ENCODE measurements at places on chromosomes 6 and 20. TPM values are rescaled to one million over a fixed set of nuclear protein-coding genes. Genes with fewer than 3 reads are reported as not detected.
A peak's percentile ranks its signal among the peaks of the same experiment; 100 is the strongest.

The SLC16A10 gene
- total RNA-seq: 5.3 TPM

The SRMS gene
- not detected for total RNA-seq

The CFAP206 gene
- total RNA-seq: 0.23 TPM

The IL17F gene
- not detected for total RNA-seq

The MYL9 gene
- total RNA-seq: 3,466 TPM

The SLPI gene
- total RNA-seq: 62.8 TPM

The NOTCH4 gene
- 19.6 TPM for total RNA-seq

The DYNLRB1 gene
- total RNA-seq: 179 TPM

The C4A gene
- 31.6 TPM for total RNA-seq

The TTK gene
- total RNA-seq: 0.83 TPM

The PRDM13 gene
- total RNA-seq: not detected

- DNase-seq: no peak
Measured at GRCh38 chr20:21342656-21343345, 39.7 kb downstream of the XRN2 start.

GRCh38 chr20:44198872-44199271 lies 11.7 kb downstream of the OSER1 start:
- DNase-seq: no peak

DNA sequence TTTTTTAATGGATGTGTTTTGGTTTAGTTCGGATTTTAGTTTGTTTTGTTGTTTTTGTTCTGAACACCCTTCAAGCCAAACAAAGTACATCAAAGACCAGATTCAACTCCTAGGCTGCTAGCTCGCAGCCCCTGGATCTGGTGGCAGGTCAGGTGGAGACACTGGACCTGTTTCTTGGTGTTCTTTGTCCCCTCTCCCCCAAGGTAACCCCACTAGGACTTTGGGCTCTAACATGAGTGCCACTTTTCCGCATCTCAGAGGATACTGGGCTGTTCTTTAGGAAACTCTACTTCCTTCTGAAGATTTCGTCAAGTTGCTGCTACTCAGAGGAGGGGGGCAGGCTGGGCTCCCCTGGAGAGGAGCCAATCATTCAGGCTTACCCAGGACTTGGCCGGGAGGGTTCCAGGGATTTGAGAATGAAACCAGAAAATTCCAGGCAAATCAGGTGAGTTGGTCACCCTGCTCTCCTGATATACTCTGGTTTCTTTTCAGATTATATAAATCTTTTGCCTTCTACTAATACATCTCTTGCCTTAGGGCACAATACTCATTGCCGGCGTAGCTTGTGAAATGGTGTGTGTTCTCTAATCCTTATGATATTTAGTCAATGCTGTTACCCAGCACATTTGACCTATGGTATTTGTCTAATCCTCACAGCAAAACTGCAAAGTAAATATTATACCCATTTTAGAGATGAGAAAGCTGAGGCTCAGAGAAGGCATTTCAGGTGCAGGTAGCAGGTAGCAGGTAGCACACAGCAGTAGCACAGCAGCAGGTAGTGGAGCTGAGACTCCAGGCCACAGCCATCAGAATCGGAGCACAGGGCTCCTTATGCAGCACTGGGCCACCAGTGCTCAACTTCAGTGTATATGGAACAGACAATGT lies 291.6 kb downstream of the TSHZ2 start:
- no peak for DNase-seq

DNA sequence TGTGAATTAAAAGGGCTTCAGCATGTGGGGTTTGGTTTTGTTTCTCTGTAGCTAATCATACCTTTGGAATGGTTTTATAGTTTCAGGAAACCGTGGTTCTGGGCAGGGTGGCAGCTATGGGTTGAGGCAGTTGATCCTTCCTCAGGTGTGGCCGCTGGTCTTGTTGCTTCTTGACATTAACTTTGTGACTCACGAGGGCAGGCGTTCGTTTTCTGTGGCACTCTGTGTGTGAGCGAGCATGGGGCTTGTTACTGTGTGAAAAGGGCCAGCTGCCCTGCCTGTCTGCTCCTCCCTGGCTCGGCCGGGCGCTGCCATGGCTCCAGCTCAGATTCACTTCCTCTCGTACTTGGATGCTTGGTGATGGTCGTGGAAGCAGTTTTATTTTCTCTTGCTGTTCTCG lies 16.2 kb downstream of the DNAJC5 start:
- no peak for DNase-seq

DNA sequence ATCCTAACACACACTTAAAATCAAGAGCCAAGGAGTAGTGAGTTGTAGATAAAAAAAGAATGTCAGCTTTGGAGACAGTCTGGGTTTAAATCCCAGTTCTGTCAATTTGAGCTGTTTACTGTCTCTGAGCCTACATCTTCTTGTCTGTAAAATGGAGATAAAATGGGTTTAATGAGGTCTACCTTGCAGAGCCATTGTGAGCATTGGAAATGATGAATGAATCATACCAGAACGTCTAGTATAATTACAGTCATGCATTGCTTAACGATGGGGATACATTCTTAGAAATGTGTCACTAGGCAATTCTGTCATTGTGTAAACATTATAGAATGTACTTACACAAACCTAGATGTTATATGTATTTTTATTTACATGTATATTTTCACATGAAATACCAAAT lies 17.6 kb upstream of the SGK2 start:
- DNase-seq: no peak

DNA sequence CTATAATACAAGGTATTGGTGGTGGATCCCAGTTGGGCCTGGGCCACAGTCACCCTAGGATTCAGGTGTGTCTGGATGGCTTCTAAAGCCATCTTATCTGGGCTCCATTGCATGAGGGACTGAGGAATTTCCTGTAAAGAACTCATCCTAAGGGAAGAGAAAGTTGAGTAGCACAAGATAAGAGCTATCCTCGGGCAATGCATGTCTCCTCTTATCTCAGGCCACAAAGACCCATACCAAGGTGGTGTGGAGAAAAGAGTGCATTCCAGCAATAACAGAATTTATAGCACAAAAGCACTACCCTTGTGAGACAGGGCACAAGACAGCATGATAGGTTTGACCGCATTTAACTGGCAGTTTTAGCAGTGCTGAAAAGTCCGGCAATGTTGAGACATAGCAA lies 14.3 kb upstream of the MTRF1L start:
- DNase-seq: no peak

GRCh38 chr6:170125456-170126300 lies 165.2 kb downstream of the DLL1 start:
- DNase-seq: no peak

GRCh38 chr20:605237-605636 lies 4.9 kb downstream of the TCF15 start:
- DNase-seq: no peak

DNA sequence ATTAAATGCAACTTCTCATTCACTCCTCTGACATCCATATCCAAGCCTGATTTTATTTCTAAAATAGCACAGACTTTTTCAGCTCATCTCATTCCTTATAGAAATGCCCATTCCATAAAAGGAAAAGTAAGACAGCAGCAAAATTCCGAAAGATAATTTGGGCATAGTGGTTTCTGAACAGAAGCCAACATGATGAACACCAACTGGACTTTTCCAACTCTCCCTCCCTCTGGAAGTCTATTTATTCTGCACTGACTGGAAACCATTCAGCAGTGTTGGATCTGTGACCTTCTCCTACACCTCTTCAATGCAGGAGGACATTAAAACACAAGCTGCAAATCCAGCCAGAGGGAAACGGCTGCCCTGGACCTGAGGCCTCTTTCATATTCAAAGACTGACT lies 306.2 kb upstream of the NT5E start:
- DNase-seq: no peak

DNA sequence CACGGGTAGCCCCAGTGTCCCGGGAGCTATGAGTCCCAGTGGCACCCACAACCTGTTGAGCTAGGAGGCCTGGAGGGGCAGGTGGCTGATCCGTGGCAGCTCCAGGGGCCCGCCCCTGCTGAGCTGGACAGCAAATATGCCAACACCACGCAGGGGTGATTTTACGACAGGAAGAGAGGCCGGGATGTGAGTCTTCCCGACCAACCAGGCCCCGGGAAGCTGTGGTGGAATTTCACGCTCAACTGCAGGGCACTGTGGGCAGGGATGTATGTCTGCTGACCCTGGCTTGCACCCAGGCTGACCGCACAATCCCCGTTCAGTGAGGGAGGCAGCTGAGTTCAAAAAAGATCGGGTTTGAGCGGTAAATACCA lies 183.9 kb downstream of the ERMARD start:
- DNase-seq: peak; percentile 82

DNA sequence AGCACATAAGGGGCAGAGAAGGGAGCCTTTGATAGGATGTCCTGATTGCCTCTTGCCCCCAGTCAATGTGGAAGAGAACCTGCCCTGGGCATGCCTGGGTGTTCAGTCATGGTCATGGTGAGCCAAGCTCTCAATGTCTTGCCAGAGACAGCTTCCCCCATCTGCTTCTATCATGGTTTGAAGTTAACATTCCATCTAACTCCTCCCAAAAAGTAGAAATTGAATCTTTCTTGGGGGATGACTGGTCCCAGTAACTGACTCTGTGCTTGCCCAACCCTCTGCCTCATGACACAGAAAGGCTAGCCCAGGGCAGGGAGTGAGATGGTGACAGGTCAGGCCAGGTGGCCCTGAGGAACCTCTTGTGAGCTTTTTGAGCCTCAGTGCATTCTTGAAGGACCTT lies 60.1 kb downstream of the ADTRP start:
- DNase-seq: no peak

DNA sequence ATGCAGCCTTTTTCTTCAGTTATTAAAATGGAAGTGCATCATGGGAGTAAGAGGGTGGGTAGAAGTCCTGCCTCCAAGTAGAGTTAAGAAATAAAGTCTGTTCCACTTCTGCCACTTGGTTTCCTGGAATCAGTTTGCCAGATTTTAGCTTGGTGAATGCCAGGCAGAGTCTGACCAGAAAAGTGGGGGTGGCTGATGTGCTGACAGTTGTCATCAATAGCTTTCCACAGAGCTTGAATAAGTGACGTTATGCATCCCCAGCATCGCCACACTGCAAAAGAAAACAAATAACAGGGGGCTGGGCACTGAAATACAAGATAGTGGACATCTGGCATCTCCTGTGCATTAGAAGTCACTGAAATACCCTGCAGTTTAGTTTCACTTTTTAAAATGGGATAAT lies 30.8 kb upstream of the CEP162 start:
- no peak for DNase-seq

DNA sequence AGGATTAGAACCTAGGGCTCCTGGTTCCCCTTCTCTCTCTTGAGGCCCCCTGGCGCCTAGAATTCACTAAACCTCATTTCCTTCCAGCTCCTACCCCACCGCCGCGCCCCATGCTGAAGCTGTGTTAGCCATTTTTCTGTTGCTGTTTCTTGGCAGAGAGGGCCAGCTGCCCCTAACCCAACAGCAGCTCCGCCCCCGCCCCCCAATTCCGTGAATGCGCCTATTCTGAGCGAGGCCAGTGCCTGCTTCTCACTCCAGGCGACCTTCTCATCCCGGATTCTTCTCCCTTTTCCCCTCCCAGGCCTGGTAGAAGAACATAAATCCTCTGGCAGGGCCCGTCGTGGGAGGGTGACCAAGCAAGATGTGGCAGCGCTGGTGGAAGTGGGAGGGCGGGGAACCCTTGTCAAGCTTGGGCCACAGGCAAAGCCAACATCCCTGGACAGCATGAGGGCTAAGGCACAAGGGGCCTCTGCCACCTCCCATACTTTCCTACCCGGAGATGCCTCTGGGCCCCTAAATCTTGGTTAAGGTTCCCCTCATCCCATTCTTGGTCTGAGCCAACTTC lies 518 bp downstream of the RBPJL start:
- DNase-seq: no peak

DNA sequence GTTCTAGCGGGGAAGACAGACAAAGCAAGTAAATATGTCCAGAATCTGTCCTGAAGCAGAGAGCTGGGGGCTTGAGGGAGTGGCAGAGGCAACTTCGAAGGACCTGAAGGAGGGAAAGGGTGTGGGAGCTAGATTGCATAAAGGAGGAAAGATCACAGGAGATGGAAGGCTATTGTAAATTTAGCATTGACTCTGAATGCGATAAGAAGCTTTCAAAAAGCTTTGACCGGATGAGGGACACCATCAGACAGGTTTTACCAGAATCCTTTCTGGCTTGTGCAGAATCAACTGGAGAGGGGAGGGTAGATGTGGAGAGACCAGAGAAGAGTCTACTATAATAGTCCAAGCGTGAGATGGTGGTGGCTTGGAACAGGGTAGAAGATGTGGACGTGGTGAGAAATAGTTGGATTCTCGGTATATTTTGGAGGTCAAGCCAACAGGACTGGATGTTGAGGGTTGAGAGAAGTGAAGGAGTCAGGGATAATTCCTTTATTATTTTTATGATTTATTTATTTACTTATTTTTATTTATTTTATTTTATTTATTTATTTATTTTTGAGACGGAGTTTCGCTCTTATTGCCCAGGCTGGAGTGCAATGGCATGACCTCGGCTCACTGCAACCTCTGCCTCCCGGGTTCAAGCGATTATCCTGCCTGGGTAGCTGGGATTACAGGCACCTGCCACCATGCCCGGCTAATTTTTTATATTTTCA lies 19.9 kb upstream of the RIPOR3 start:
- DNase-seq: no peak

GRCh38 chr6:161150136-161150535 lies 123.7 kb downstream of the AGPAT4 start:
- no peak for DNase-seq

DNA sequence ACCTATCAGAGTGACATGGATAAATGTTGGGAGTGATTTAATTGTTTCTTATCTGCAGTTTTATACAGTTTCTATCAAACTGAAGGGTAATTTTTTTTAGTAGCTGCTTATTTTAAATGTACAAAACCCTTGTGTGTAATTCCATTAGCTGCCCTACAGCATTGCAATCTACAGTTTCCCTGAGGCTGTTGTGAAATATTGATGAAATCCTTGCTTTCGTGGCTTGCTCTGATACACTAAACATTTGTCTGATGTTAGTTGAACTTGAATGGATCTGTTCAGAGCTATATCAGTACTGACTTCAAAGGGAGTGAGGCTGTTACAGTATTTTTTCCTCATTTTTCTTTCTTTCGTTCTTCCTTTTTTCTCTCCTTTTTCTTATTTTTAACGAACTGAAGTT lies 255.4 kb downstream of the TSHZ2 start:
- no peak for DNase-seq

- no peak for DNase-seq
Measured at GRCh38 chr20:5181958-5182357, 55.1 kb downstream of the CDS2 start.

DNA sequence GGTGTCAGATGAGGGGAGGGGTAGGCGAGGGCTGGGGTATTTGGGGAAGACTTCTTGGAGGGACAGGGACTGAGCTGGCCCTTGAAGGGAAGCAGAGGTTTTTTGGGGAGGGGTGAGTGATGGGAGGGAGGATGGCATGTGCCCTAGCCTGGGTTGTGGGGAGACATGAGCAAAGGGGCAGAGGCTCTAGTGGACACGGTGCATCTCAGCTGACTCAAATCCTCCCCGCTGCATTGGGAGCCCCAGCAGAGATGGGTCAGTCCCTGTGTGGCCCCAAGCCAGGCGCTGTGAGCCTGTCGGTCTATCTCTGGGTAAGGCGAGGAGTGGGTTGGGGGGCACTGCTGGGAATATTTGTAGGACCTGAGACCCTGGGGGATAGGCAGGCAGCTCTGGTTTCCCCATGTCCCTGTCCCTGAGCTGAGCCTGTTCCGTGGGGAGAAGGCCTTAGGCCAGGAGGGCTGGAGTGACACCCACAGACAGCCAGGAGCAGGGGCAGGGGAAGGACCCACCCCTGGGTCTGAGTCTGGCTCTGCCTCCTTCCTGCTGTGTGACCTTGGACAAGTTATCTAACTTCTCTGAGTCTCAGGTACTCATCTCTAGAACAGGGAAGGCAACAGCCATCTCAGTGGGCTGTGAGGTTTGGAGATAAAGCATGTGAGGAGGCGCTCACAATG lies 36.0 kb downstream of the SPDEF start:
- no peak for DNase-seq

GRCh38 chr6:158958504-158959386 lies 41.3 kb downstream of the RSPH3 start:
- no peak for DNase-seq
